ENCODE measurements at places on chromosomes 12 and 14.

DNA sequence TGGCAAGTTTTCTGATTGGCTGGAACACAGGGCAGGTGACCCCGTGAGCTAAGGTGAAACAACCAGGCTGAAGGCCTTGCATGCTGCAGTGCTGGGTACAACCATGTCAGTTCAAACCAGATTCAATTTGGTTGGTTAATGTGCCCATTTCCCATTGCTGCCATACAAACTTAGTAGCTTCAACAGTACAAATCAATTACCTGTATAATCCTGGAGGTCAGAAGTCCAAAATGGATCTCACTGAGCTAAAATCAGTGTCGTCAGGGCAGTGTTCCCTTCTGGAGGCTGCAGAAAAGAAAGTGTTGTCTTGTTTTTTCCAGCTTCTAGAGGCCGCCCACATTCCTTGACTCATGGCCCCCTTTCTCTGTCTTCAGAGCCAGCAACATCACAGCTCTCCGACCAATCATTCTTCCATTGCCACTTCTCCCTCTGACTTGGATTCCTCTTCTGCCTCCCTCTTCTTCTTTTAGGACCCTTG, 221.7 kb downstream of the ZFP36L1 start:
- no peak for DNase-seq

DNA sequence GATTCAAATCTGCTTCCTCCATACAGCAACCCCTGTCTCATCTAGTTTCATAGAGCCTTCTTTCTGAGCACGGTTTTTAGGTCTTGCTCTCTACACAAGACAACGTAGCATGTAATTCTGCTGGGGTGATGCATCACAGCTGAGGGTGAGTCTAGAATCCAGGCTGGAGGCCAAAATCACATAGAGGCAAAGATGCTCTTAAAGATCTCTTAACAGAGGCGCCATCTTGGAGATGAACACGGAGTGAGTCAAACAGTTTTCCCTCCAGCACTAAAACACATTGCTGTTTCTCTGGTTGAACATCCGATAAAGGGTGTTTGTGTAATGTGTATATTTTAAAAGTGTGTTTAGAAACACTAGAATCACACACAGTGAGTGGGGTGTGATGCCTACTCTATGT, 78.9 kb downstream of the NOS1 start:
- no peak for DNase-seq

- no peak for DNase-seq
These were observed 31.9 kb downstream of the TSPAN8 start for GRCh38 chr12:71125949-71126348.

DNA sequence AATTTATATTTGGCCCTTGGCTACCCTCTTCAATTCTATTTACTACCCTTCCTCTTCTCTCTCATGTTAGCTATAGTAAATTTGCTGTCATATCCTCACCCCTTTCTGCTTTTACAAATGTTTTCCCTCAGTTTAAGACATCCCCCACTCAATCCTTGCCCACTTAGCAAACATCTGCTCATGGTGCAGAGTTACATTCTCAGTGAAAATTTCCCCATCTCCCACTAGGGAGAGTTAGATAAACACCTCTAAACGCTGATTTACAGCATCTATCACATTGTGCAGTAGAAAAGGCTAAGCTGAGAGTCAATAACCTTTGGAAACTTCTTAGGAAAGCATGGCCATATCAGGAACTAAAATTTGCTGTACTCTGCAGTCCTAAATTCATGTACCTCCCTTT, 69.0 kb downstream of the DENND5B start:
- DNase-seq, result no peak

- no peak for DNase-seq
These were observed 51.8 kb downstream of the ISCA2 start for GRCh38 chr14:74545386-74545785.

- DNase-seq, result no peak
These were observed 9.1 kb downstream of the LRRK2 start for GRCh38 chr12:40233741-40234367.

Measured in urothelium cell line (cell line).